ENCODE measurements at places on chromosomes 6 and 20.
A peak's percentile ranks its signal among the peaks of the same experiment; 100 is the strongest.

GRCh38 chr20:25867776-25868649, 171.4 kb upstream of the ZNF337 start:
- DNase-seq = peak; percentile 90

DNA sequence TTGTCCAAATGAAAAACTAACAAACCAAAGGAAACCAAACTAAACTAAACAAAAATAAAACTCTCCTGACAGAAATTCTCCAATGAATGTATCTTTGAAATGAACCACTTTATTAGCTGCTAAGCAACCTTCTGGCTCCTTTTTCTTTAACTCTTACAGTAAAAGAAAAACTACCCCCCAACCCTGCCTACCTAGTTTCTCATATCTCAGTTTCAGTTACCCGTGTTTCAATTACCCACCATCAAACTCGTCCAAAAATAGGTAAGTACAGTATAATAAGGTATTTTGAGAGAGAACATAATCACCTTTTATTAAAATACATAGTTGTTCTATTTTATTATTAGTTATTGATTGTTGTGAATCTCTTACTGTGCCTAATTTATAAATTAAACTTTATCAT, 177.4 kb upstream of the THEMIS start:
- no peak for DNase-seq

DNA sequence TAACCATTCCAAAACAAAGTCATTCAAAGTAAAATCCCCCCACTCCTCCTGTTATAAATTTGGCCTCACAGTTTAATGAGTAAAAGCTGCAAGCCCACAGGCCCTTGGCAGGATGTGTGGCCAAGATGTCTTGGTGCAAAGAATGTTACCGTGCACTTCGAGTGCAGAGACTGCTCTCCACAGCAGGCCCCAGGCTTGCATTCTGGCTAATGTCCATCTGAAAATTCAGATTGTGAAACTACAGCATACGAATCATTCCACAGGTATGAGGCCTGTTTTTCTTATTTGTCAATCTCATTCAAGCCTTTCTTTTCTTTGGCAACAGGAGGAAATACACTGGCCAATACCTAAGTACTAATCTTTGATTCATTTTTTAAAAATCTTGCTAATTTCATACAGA, 7.1 kb downstream of the RPS6KA2 start:
- DNase-seq = no peak

DNA sequence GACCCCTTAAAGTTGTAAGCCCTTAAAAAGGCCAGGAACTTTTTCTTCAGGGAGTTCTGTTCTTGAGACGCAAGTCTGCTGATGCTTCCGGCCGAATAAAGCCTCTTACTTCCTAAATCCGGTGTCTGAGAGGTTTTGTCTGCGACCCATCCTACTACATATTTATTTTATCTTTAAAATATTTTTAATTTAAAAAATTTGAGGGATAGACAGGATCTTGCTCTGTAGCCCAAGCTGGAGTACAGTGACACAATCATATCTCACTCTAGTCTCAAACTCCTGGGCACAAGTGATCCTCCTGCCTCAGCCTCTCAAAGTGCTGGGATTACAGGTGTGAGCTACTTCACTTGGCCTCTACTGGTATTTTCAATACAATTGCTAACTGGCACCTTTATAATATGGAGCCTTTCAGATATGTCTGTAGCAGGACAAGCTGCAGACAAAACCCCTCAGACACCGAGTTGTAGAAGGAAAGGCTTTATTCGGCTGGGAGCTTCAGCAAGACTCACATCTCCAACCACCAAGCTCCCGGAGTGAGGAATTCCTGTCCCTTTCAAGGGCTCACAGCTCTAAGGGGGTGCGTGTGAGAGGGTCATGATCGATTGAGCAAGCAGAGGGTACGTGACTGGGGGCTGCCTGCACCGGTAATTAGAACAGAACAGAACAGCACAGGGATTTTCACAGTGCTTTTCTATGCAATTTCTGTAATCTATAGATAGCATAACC, 41.0 kb downstream of the GPX5 start:
- DNase-seq = no peak

DNA sequence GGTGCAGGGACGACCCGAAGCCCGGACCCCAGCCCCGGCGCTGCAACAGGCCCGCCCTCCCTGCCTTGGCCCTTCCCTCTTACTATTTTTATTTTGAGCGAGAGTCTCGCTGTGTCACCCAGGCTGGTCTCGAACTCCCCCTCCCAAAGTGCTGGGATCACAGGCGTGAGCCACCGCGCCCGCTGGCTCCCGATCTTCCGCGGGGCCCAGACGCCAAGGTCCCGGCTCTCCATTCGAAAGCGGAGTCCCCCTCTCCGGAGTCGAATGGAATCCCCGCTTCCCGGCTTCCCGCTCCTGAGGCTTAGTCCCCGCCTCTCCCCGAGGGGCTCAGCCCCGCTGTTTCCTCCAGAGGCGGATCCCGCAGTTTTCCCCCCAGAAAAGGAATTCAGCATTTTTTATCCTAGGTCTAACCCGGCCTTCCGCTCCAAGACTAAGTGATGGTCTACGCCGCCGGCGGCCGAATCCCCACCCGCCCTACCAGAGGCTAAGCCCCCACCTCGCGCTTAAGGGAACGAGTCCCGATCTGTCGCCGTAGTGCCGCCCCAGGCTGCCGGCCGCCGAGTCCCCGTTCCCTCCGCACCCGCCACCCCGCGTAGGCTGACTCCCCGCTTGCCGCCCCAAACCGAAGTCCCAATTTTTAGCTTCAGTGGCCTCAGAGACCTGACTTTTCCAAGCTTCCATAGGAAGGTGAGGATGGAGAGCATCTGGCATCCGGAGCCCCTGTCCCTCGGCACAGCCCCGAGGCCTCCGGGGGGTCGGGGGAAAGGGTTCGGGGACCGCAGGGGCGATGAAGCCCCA, 11.5 kb upstream of the TMC2 start:
- peak; percentile 63 for DNase-seq

DNA sequence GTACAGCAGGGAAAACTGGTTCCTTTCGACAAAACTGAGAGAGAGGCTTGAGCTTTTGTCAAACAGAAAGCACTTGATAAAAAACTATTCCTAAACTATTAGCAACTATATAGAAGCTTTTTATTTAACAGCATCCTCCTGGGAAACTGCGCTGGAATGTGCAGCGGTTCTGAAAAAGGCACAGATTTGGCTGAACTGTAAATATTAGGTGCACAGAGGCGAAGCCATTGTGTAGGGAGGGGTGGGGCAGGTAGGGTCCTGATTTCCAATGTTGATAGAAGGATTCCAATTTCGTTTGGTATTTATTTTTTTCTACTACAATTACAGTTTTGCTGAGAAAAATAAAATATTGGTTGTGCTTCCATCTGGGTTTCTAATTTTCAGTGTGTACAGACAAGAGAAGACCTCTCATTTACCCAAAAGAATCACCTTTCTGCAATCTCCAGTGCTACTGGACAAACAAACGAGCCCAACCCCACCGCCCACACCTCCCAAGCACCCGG, 698 bp upstream of the SH3BGRL2 start:
- DNase-seq = no peak

DNA sequence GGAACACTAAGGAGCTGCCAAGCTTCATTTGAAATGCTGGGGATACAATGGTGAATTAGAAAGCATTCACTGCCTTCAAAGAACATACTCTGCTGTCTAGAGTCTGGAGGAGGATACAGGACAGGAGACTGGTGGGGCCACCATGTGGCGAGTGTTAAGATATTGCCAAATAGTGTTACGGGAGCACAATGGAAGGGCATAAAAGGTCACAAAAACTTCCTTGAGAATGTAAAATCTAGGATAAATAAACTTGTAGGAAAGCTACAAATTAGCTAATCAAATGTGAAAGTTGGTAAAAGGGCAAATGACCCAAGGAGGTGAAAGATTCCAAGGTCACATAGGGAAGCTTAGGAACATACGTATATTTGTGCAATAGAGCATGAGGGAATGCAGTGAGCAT, 271.7 kb downstream of the RFPL4B start:
- peak; percentile 11 for DNase-seq

- no peak for DNase-seq
These were observed 268.8 kb downstream of the BTBD9 start for GRCh38 chr6:38370653-38371601.

GRCh38 chr6:3596766-3597165, 139.9 kb upstream of the SLC22A23 start:
- no peak for DNase-seq

GRCh38 chr6:43170931-43171706, at the start of gene SRF:
Gene SRF (plus strand): TSS chr6:43171269. CDS start chr6:43171657, 388 bp downstream.
- peak; percentile 99 for DNase-seq

Measured in posterior cingulate gyrus (tissue), 11 donors.